D341Med (cell line): ENCODE measurements at places on chromosomes 4 and X.

- no peak for DNase-seq
Observed at GRCh38 chr4:14545807-14546206, 456.5 kb upstream of the CPEB2 start.

- no peak for DNase-seq
Observed at GRCh38 chr4:94244087-94244828, 36.6 kb downstream of the SMARCAD1 start.

DNA sequence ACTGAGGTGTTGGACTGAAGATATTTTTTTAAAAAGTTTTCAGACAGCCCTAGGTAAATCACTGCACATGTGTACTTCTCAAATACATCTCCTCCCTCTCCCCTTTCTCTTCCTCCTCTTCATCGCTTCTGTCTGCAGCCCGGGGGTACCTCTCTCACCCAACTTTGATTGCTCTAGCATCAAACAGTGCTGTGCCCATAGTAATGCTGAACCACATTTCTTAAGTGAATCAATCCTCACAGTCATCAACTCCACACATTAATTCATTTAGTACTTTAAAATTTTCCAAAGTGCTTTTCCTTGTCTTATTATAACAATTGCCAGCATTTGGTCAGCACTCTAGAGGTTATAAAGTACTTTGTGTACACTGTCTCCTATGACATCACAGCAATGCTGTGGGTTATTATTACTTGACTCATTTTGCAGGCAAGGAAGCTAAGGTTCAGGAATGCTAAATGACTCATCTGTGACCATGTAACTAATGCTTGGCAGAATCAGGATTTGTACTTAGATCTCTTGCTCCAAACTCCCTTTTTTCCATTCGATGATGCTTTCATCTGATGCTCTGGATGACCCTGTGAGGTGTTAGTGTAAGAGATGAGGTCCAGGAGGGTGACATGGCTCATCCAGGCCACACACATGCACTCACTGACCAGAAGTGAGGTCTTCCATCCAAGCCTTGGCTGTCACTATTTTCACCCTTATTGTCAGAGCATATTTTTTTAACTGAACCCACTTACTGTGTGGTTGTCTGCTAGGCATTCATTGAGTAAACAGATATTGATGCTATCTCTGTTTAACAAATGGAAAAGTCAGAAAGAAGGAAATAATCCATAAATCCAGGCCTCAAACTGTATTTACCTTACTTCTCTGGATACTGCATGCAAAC, 58.8 kb downstream of the RHOH start:
- no peak for DNase-seq

DNA sequence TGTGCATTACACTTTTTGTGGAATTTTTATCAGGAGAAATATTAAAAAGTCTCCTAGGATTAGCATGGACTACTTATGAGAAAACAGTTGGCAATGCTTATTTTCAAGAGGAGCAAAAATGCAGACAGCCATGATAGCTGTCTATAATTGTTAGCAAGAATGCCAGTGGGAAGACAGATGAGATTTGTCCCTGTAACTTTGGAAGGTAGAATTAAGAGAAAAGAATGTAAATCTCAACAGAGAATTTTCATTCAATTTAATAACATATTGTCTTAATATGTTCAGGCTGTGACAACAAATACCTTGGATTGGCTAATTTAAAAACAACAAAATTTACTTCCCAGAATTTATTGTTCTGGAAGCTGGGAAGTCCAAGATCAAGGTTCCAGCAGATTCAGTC, 349.2 kb downstream of the IQCM start:
- no peak for DNase-seq

DNA sequence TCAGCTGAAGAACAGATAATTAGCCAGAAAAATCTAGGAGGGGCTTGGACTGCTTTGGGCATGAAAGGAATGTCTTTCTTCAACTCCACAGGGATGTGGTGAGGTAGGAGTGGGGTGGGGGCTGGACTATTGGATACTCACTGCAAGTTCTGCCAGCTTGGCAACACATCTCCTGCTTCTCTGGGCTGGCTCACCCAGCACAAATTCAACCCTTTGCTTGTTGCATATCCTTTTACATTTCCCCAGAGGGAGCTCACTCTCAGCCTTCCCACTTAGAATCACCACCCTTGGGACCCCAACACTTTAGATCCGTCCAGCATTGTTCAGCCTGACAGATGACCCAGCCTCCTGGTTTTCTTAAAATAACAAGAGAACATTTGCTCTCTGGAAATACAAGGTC, 120.6 kb downstream of the KDR start:
- no peak for DNase-seq
